ENCODE measurements at places on chromosomes 5 and 9. TPM values are rescaled to one million over a fixed set of nuclear protein-coding genes. Genes with fewer than 3 reads are reported as not detected.

GRCh38 chr5:173745123-173745522 is 128.7 kb upstream of the BOD1 start:
- DNase-seq: no peak
- no peak overlapping the region for H3K27ac ChIP-seq
- no peaks in the 10 kb centered on the region for H3K36me3 ChIP-seq
- H3K4me1 ChIP-seq: peaks cover 2% of the 10 kb centered on the region
- H3K4me3 ChIP-seq: no peak overlapping the region

WNK2 gene
- total RNA-seq: not detected

DNA sequence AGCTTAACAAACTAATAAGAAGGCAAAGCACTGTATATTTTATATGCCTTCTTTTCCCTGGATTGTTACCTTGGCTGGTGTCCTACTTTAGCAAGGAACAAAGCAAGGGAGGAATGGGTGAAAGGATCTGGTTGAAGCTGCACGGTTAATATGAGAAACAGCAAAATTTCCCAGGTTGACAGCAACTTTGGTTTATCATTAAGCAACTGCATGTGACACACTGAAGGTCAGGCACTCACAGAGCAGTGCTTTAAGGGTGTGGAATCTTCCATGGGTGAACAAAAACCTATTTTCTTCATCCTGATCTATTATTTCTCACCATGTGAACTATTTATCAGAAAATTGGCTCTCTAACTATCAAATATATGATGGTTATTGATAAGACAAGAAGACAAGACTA is 109.0 kb upstream of the ATP10B start:
- peaks cover 2% of the 10 kb centered on the region for H3K27me3 ChIP-seq
- DNase-seq: no peak
- H3K4me3 ChIP-seq: no peak overlapping the region
- H3K4me1 ChIP-seq: no peaks in the 10 kb centered on the region
- no peaks in the 10 kb centered on the region for H3K36me3 ChIP-seq

GRCh38 chr5:137791799-137792198 is 37.6 kb upstream of the HNRNPA0 start:
- no peaks in the 10 kb centered on the region for H3K36me3 ChIP-seq
- no peak for DNase-seq
- no peak overlapping the region for H3K27ac ChIP-seq
- no peaks in the 10 kb centered on the region for H3K27me3 ChIP-seq

C5orf63 gene
- 9.7 TPM for total RNA-seq

GRCh38 chr9:107545036-107545435 is 55.5 kb upstream of the KLF4 start:
- H3K4me1 ChIP-seq: no peaks in the 10 kb centered on the region
- no peaks in the 10 kb centered on the region for H3K27me3 ChIP-seq
- H3K36me3 ChIP-seq: no peaks in the 10 kb centered on the region
- no peak overlapping the region for H3K4me3 ChIP-seq

GRCh38 chr5:61822584-61822983 is 483.4 kb upstream of the KIF2A start:
- no peak for DNase-seq
- H3K4me3 ChIP-seq: no peak overlapping the region
- H3K27me3 ChIP-seq: peaks cover 2% of the 10 kb centered on the region
- no peak overlapping the region for H3K27ac ChIP-seq
- no peaks in the 10 kb centered on the region for H3K4me1 ChIP-seq

DNA sequence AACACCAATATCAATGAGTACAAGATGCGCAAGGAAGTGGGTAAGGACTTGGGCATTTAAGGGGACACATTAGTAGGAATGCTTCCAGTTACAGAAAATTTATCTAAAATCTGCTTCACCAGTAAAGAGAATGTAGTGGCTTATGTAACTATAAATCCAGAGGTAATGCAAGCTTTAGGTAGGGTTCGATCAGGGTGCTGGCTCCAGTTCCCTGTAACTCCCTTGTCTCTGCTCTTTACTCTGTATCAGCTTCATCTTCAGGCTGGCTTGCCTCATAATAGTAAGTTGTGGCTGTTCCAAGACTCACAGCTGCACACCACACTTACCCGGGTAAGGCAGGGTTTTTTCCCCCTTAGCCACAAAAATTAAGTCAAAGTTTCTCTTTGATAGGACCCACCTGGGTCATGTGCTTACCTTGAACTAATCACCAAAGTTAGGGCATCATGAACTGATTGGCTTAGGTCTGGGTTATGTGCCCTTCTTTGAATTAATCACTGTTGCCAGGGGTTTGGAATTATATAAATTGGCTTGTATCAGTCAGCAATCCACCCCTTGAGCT is 35.5 kb downstream of the ARHGEF37 start:
- H3K4me1 ChIP-seq: peaks cover 4% of the 10 kb centered on the region
- no peaks in the 10 kb centered on the region for H3K36me3 ChIP-seq
- H3K27me3 ChIP-seq: no peaks in the 10 kb centered on the region
- no peak overlapping the region for H3K27ac ChIP-seq
- no peak overlapping the region for H3K4me3 ChIP-seq

APC gene
- 25.7 TPM for total RNA-seq

DNA sequence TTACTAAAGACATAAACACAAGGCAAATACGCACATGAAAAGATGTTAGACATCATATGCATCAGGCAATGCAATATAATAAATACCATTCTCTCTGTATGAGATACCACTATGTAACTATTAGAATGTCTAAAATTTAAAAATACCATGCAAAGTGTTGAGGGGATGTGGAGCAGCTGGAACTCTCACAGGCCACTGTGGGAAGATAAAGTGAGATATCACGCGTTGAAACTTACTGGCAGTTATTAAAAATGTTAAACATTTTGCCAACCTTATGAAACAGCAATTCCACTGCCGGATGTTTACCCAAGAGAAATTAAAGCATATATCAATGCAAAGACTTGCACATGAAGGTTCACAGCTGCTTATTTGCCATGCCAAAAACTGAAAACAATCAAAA is 556.7 kb downstream of the LRRC70 start:
- no peaks in the 10 kb centered on the region for H3K4me1 ChIP-seq
- no peak overlapping the region for H3K4me3 ChIP-seq
- H3K27me3 ChIP-seq: no peaks in the 10 kb centered on the region
- no peak for DNase-seq
- no peak overlapping the region for H3K27ac ChIP-seq

RLN2 gene
- 2.3 TPM for total RNA-seq

DNA sequence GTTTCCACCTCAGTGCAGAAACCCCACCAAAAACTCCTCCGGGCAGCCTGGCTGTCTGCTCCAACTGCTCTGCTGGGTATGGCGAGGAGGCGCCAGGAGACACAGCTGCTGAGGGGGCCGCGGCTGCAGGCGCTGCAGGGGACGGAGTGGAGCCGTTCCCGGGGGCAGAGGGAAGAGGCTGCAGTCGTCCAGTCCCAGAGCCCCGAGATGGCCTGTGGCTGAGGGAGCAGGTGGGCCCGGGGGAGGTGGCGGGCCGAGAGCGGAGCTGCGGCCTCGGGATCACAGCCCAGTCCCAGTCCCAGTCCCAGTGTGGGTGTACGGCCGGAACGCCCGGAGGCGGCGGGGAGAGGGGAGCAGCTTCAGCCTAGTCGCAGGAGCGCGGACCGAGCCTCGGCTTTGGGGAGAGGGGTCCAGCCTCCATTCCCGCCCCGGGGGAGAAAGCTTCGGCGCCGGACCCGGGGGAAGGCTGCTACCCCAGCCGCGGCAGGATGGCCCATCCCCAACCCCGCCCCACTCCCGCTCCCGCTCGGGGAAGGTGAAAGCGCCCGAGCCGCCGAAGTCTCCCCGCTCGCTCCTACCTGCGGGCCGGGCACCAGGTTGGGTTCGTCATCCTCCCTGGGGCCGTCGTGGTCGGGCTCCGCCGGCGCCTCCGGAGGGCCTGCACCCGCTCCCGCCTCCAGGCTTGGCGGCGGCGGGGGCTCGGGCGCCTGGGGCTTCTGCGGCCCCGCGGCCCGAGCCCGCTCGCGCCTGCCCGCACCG is 513 bp downstream of the FAM193B start:
- H3K4me3 ChIP-seq: peak overlapping the region; percentile 75
- peak overlapping the region; percentile 13 for H3K27ac ChIP-seq
- peak; percentile 31 for DNase-seq
- peaks cover 50% of the 10 kb centered on the region for H3K4me1 ChIP-seq

GRCh38 chr9:100088202-100088601 is 10.6 kb downstream of the ERP44 start:
- H3K27me3 ChIP-seq: no peaks in the 10 kb centered on the region
- no peak overlapping the region for H3K4me3 ChIP-seq
- H3K4me1 ChIP-seq: peaks cover 46% of the 10 kb centered on the region
- H3K36me3 ChIP-seq: peaks cover 3% of the 10 kb centered on the region

- H3K27ac ChIP-seq: no peak overlapping the region
- peaks cover 61% of the 10 kb centered on the region for H3K36me3 ChIP-seq
- DNase-seq: no peak
- H3K27me3 ChIP-seq: no peaks in the 10 kb centered on the region
- no peak overlapping the region for H3K4me3 ChIP-seq
Observed at GRCh38 chr5:37323607-37324006, 47.3 kb downstream of the NUP155 start.

GRCh38 chr9:136671646-136672430 is 9.1 kb downstream of the EGFL7 start:
- DNase-seq: peak; percentile 31
- no peaks in the 10 kb centered on the region for H3K36me3 ChIP-seq
- no peak overlapping the region for H3K27ac ChIP-seq

SLC36A2 gene
- total RNA-seq: not detected

SLC6A18 gene
- not detected for total RNA-seq

GRCh38 chr5:173139631-173140030 is 4.7 kb upstream of the BNIP1 start:
- H3K4me3 ChIP-seq: no peak overlapping the region
- peaks cover under 1% of the 10 kb centered on the region for H3K36me3 ChIP-seq
- H3K27me3 ChIP-seq: no peaks in the 10 kb centered on the region
- H3K4me1 ChIP-seq: peaks cover 3% of the 10 kb centered on the region

DNA sequence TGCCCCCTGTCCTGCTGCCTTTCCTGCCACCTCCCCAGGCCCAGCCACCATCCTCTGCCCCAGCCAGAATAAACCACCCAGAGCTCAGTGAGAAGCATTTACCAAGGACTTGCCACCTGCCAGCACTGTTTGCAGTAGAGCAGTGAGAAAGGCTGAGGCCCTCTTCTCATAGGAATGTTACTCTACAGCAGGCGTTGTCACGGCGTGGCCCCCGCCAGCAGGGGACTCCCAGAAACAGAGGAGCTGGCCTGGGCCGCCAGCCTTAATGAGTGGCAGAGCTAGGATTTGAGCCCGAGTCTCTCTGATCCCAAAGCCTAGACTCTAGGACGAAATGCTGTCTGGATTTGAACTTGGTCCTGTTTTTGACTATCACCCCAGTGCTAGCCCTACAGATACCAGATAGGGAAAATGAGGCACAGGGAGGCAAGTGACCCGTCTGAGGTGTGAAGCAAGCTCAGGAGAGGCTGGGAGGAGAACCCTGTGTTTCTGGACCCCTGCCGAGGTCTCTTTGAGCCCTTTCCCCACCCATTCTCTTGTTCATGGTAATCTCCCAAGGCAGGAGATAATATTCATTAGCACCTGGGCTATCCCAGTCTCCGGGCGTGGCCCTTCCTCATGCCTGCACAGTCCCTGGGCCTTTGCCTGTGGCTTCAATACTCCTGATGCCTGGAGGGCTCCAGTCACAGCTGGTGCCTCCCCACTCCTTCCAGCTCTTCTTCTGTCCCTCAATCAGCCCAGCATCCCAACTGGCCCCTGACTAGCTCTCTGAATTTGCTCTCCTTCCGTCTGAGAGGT is 30.7 kb downstream of the HRH2 start:
- no peaks in the 10 kb centered on the region for H3K27me3 ChIP-seq
- H3K36me3 ChIP-seq: peaks cover 25% of the 10 kb centered on the region
- no peak overlapping the region for H3K4me3 ChIP-seq
- H3K4me1 ChIP-seq: peaks cover 32% of the 10 kb centered on the region
- H3K27ac ChIP-seq: peak overlapping the region; percentile 63

DNA sequence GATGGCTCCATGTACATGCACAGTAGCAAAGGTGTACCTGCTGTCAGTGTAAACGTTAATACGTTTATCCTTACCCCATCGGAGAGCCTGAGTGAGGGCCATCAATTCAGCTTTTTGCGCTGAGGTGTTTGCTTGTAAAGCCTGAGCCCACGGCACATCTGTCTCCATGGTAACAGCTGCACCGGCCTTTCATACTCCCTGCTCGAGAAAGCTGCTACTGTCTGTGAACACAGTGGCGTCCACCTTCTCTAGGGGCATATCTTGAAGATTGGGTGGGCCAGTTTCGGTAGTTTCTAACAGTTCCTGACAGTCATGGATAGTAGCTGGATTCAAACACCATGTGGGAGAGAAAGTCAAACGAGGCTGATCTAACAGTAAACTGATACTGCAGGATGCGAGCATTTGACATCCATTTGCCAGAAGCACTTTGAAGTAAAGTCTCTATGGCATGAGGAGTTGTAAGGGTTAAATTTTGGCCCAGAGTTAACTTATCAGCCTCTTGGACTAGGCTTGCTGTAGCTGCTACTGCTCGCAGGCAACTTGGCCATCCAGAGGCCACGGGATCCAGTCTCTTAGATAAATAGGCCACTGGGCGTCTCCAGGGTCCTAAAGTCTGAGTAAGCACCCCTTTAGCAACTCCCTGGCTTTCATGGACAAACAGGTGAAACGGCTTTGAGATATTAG is 21.0 kb upstream of the RHOBTB3 start:
- peaks cover 5% of the 10 kb centered on the region for H3K4me1 ChIP-seq
- no peaks in the 10 kb centered on the region for H3K36me3 ChIP-seq
- no peak overlapping the region for H3K4me3 ChIP-seq
- no peak overlapping the region for H3K27ac ChIP-seq
- H3K27me3 ChIP-seq: peaks cover 5% of the 10 kb centered on the region
- DNase-seq: no peak

- H3K27ac ChIP-seq: no peak overlapping the region
- H3K36me3 ChIP-seq: no peaks in the 10 kb centered on the region
- no peak overlapping the region for H3K4me3 ChIP-seq
- no peak for DNase-seq
- peaks cover 19% of the 10 kb centered on the region for H3K27me3 ChIP-seq
Observed at GRCh38 chr5:146548781-146549449, 32.9 kb upstream of the GPR151 start.

DNA sequence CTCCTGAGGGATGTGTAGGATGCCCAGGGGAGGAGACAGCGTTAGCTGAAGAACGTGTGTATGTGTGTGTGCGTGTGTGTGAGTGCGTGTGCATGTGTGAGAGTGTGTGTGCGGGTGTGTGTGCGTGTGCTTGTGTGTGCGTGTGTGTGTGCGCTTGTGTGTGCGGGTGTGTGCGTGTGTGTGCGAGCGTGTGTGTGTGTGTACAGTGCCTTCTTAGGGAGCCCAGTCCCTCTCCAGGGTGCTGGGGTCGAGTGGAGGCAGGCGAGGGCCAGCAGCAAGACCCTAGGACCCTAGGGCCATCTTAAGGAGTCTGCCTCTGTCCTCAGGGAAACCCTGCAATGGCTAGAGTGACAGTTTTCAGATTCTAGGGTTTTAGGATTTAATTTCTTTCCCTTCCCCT is 26.0 kb upstream of the STXBP1 start:
- H3K36me3 ChIP-seq: no peaks in the 10 kb centered on the region
- H3K4me3 ChIP-seq: no peak overlapping the region
- H3K4me1 ChIP-seq: peaks cover 20% of the 10 kb centered on the region
- peaks cover 20% of the 10 kb centered on the region for H3K27me3 ChIP-seq

- H3K27me3 ChIP-seq: no peaks in the 10 kb centered on the region
- H3K27ac ChIP-seq: no peak overlapping the region
- no peaks in the 10 kb centered on the region for H3K4me1 ChIP-seq
- H3K36me3 ChIP-seq: no peaks in the 10 kb centered on the region
Observed at GRCh38 chr9:83231039-83231438, 168.1 kb upstream of the RASEF start.

All from activated CD4-positive, alpha-beta T cell treated with anti-CD3 and anti-CD28 coated beads, Interleukin-2, amount 10 ng/mL, durations not matched to agents 7 days and 5 days (primary cell).